DMS79 (cell line): ENCODE measurements at places on chromosomes 16 and 17.

DNA sequence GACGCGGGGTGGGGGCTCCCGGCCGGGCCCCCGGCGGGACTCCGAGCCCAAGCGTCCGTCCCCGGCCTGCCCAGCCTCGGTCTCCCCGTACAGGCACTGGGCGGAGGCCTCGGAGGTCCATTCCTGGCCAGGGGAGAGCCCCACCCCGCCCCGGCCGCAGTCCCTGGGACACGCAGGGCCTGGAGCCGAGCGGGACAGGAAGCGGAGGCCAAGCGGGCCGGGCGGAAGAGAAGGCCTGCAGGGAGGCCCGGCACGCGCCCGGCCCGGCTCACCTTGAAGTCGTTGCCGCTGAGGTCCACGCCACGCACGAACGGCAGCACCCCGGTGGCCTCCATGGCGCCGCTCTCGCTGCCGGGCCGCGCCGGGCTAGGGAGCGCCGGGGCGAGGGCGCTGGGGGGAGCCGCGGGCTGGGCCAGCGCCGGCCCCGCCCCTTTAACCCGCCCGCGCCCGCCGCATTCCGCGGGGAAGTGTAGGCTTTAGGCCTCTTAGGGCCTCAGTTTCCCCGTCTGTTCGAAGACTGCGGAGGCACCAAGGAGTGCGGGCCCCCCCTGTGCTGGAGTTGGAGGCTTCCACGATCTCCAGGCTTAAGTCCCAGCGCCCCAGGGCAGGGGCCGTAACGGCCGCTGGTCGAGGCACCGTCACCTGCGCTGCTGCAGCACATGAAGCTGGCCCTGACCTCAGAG is at the start of gene FLII:
Gene FLII, minus strand, starts transcription at position 383 of the 683 bp plus-strand sequence. Its CDS starts 48 bp downstream, at position 335.
- no peak for DNase-seq

- DNase-seq = no peak
Measured at GRCh38 chr16:61987474-61988012, 48.7 kb downstream of the CDH8 start.

- DNase-seq = peak; percentile 18
Measured at GRCh38 chr16:22664132-22664531, 149.8 kb upstream of the HS3ST2 start.

DNA sequence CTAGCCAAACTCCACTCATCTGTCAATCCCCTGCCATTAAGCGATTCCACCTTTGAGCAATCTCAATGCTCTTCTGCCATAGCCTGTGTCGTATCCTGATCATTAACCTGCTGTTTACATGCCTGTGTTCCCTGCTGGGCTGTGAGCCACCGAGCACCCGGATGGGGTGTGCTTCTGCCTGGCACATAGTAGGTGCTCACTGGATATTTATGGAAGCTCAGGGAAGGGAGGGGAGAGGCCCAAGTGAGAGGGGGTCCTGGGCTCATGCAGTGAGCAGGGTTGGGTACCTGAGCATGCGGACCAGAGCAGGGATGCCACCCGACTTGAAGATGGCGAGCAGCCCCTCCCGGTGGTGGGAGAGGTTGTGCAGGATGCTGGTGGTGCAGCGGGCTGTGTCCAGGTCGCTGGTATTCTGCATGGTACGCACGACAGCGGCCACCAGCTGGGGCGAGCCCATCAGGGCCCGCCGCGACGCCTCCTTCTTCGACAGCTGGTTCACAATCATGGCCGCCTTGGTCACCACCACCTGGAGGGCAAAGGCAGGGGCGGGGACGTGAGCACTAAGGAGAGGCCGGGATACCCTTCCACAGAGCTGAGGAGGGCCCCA is 17.7 kb downstream of the JUP start:
- DNase-seq = no peak

- DNase-seq = no peak
Measured at GRCh38 chr17:51455211-51455610, 194.9 kb downstream of the UTP18 start.

- DNase-seq = no peak
Measured at GRCh38 chr17:1661045-1661444, 11.4 kb upstream of the RILP start.

GRCh38 chr16:82421851-82422250 is 204.9 kb upstream of the CDH13 start:
- no peak for DNase-seq

DNA sequence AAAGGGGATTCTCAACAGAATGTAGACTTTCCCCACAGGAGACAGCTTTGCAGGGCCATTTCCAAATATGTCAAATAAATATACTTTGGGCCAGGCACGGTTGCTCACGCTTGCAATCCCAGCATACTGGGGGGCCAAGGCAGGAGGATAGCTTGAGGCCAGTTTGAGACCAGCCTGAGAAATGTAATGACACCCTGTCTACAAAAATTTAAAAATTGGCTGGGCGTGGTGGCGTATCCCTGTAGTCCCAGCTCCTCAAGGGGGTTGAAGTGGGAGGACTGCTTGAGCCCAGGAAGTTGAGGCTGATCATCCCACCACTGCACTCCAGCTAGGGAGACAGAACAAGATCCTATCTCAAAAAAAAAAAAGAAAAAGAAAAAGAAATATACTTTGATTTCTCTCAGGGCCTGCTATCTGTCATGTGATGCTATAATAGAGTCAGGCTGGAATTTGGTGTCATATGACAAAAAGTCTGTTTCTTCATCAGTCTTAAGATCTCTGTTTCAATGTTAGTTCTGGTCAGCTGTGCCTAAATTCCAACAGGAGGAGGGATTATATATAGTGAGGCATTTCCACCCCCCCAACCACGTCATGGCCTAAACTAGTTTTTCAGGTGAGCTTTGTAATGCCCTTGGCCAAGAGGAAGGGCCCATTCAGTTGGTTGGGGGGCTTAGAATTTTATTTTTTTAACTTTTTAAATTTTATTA is 4.3 kb upstream of the ZDHHC7 start:
- DNase-seq = no peak

DNA sequence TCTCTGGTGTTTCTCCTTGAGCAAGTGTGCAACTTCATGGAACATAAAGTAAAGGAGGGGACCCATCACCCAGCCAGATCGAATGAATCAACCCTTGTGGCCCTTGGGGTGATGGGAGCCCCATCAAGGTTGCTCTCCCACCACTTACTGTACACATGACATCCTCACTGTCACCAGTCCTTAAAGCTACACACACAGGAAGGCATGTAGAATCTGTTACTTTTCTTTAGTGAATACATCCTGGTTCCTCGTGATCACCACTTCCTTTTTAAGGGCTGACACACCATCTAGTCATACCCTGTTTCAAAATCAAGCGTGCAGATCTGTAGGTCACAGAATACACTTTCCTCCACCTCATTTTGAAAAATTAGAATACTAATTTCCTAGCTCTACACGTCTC is 22.6 kb upstream of the MPHOSPH6 start:
- DNase-seq = no peak

DNA sequence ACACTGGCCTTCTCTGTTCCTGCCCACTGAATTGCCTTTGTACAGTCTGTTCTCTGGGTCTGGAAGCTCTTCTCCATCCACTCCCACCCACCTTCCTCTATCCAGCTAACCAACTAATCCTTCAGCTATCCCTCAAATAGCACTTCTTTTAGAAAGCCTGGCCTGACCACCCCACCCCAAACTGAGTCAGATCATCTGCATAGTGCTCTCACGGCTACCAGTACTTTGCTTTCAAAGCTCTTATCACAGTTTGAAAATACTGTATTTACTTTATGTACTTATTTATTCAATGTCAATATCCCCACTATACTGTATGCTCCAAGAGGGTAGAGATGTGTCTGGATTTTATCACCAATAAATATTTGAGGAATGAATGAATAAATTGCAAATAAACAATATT is 4.5 kb upstream of the CLDN7 start:
- DNase-seq = no peak

- no peak for DNase-seq
Measured at GRCh38 chr16:67864594-67864993, 8.3 kb upstream of the EDC4 start.

DNA sequence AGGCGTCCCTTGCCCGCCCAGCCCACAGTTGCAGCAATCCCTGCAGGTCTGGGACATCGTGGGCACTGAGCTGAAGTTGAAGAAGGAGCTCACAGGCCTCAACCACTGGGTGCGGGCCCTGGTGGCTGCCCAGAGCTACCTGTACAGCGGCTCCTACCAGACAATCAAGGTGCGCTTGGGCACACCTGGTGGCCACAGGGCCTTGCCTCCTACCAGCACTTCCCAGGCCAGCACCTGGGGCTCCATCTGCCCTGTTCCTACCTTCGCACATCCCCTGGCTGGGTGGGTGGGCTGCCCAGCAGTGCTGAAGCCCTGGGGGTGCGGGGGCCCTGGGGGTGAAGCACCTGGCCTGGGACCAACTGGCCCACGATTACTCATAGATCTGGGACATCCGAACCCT is 19.9 kb downstream of the TRAF7 start:
- no peak for DNase-seq

GRCh38 chr17:4550534-4551039 is 4.6 kb downstream of the MYBBP1A start:
- DNase-seq = no peak
